Glomerular endothelial cell (primary cell): ENCODE measurements at places on chromosomes 1 and 21.

DNA sequence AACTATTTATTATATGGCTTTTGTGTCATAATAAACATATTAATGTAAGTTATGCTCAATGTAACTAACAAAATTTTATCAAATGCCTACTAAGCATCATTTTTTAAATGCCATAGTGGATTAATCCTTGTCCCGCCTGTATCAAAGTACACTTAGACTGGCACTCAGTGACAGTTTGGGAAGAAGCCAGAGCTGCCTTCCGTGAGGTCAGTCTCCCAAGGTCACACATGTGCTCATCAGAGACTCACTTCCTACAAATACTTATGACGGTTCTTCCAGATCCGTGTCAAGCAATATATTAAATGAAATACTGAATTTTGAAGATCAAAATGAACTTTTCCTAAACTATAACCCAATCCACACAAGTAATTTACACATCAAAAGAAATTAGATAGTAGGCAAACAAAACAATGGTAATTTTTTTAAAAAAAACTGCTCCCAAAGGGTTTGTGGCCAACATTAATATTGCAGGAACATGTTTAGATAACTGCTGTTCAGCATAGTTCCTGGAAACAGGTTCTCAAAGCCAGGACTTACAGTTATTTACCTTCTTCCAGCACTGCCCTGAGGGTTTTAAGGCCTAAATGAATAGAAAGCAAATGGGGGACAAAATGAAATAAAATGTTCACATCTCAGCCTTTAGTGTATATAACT lies 27.2 kb downstream of the WLS start:
- no peak for DNase-seq

- DNase-seq, result no peak
Measured at GRCh38 chr21:34814529-34814951, 145.7 kb downstream of the CLIC6 start.

GRCh38 chr1:239563681-239564080 lies 177.3 kb downstream of the CHRM3 start:
- DNase-seq, result no peak

- DNase-seq, result no peak
Measured at GRCh38 chr1:81409262-81409661, 391.5 kb upstream of the ADGRL2 start.

DNA sequence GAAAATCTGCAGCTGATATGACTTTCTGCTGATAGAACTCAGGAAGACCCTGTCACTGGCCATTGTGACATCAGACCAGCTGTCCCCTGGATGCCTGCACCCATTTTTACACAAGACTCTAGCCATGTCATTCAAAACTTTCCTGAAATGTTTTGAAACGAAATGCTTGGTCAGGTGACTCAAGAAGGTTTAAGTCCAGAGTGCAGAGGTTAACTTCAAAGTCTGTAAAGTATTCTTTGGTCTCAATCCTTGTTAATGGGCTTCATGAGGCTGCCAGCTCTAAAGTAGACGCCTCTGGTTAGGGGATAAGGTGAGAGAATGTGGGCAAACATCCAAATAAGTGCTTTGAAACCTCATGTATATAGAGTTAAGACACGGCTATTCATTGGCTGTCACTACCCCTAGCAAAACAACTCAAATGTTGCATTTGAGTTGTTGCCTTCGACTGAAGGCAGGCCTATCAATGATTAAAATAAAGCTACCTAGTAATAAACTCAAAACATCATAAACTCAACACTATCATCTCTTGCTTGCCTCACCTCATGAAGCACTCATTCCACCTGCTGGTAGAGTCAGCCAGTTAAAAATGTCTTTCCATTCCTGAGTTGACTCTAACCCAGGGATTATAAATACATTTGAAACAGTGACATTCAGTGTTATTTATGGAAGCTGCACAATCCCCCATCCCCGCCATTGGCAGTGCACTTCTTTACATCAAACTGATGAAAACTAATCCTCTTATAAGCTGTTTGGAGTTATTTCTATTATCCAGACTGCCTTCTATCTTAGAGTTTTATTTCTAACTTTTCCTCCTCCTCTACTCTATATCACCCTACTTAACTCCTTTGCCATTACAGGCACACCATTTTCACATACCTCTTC lies 26.0 kb downstream of the RABIF start:
- no peak for DNase-seq

- no peak for DNase-seq
Measured at GRCh38 chr1:239858057-239858456, 233.6 kb upstream of the FMN2 start.

DNA sequence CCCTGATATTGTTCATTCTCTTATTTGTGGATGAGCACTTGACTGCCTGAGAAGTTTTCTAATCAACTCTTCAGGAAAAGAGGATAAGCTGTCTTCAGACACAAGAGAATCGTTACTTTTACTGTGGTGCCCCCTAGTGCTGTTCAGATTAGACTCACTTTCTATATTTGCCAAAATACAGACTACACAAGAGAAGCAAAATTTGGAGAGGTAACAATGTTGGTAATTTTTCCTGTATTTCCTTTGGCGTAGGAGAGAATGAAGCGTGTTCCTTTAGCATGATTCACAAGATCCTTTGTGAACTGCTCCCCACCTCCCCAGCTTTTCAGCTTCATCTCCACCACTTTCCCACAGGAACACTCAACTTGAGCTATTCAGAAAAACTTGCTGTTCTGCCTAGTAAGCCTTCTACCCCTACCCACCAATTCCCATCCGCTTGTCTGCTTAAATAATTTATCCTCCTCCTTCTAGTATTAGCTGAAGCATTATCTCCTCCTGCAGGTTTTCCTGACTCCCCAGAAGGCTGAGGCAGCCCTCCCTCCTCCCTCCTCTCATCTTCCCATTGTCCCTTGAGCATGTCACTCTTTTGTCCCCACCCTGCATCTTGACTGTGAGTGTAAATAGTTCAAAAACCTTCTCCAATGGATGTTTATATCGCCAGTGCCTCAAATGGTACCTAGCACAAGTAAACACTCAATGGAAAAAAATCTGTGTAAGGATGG lies 4.5 kb downstream of the TNFSF4 start:
- peak; percentile 77 for DNase-seq
